DMS 273 treated with DMSO at 0.1 percent for 48 hours (cell line): ENCODE measurements at places on chromosomes 2 and 18.

DNA sequence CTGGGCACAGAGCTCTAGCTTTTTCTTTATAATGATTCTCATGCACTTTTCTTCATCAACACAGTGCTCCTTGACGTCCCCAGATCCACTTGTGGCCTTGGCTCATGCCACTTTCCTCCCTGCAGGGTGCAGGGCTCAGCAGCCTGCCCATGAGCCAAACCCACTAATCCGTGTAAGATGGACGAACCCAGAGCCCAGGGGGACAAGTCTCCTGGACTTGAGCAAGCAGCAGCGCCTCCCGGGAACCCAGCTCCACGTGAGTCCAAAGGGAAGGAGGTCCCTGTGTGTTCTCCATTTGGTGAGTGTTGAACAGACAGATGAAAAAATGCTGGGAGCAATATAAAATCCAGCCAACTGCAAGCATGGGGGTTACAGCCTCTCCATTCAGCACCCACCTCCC is 470.6 kb upstream of the HS6ST1 start:
- no peak for DNase-seq

GRCh38 chr2:28267282-28267681 is 125.4 kb upstream of the FOSL2 start:
- DNase-seq = no peak

DNA sequence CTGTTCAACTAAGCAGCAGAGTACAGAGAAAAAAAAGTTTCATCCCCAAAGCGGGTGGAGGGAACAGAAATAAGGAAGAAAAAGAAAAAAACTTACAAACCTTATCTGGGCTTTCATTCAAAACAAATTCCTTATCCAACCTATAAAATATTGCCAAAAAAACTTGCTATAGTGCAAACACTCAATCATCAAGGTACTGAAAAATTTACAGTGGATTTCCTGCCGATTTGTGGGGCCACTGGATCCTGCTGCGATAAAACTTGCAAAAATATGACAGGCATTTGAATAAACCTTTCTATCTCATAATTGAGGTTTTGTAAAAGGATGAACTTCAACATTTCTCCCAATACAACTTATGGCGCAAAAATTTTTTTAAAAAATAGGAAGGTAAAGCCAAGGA is 77.0 kb downstream of the ZNF521 start:
- DNase-seq = no peak

DNA sequence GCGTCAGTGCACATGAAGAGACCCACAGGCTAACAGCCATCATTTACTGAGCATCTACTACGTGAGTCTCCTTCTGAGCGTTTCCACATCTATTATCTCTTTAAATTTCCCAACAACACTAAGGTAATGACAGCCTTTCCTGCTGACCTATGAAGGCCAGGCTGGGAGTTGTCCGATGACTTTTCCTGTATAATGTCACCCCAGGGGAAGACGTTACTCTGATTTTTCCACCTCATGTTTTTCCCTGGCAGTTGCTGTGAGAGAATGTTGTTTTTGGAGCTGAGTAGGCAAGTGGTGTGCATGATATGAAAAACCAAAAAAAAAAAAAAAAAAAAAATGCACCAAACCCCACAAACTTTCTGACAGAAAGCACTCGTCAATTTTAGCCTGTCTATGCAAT is 207.6 kb downstream of the SLC8A1 start:
- DNase-seq = no peak

DNA sequence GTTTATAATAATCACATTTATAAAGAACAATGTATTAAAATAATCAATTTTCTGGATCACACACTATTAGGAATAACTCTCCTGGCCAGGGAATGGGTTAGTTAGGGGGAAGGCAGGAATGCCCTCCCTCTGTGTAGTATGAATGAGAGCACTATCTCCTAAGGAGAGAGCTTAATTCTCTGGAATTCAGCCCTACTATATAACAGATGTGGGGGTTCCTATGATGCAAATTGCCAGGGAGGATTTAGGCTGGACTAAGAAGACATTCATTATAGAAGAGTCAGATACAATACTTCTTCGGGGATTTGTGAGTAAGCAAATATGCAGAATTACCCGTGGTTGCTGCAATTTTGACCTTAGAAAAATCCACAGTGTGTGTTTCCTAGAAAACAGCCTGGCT is 250.1 kb upstream of the VRK2 start:
- DNase-seq = no peak

GRCh38 chr2:105149272-105149671 is 92.3 kb upstream of the GPR45 start:
- no peak for DNase-seq

DNA sequence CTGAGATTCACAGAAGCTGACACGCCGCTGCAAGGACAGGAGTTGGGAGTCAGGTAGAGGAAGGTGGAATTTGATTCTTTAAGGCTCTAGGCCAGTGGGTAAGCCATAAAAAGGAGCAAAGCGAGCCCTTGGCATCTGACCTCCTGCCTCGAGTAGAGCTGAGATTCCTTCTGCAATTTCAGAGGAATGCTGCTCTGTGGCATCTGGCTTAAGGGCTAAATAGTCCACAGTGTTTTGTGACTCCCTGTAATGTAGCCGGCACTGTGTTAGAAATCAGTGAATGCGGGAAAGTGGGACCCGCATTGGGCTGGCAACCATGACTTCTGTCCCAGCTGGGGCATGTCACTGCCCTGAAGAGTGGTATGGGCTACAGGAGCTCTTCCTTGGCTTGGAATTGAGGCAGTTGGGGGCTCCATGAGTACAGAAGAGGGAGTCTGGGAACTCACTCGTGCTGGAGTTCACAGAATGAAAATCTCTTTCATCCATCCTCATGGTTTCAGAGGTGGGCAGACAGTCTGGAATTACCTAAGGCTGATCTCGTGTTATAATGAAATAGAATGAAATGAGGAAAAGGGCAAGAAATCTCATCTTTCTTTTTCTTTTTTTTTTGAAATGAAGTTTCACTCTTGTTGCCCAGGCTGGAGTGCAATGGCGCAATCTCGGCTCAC is 12.7 kb upstream of the MYCN start:
- no peak for DNase-seq

GRCh38 chr2:26739514-26739913 is 24.6 kb upstream of the SLC35F6 start:
- DNase-seq = no peak

GRCh38 chr2:8216397-8216796 is 465.5 kb upstream of the ID2 start:
- no peak for DNase-seq

- no peak for DNase-seq
Measured at GRCh38 chr2:121004359-121004758, 268.7 kb downstream of the GLI2 start.

DNA sequence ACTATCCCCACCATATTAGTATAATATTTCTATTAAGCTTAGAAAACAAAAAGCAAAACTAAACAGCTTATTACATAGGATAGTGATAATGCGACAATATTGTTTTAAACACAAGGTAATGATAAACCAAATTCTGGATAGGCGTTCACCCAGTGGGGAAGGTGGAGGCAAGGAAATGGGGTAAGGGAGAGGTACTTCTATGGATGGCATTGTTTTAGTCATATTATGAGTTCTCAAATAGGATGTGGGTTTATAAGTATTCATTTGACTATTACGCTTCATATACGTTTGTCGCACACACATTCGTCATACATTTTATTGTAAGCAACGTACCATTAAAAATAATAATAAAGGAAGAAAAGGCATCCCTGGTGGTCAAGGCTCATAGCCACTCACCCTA is 88.8 kb upstream of the DNMT3A start:
- DNase-seq = no peak

DNA sequence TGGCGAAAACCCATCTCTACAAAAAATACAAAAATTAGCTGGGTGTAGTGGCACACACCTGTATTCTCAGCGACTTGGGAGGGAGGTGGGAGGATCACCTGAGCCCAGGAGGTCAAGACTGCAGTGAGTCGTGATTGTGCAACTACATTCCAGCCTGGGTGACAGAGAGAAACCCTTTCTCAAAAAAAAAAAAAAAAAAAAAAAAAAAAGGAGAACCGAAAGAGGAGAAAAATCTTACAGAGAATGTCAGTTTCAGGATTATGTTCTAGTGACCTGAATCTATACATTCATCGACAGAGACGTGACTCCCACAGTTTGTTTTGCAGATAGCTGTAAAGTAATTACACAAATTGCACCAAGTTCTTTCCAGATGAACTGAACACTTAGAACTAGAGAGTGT is 187.8 kb downstream of the FTCDNL1 start:
- no peak for DNase-seq

DNA sequence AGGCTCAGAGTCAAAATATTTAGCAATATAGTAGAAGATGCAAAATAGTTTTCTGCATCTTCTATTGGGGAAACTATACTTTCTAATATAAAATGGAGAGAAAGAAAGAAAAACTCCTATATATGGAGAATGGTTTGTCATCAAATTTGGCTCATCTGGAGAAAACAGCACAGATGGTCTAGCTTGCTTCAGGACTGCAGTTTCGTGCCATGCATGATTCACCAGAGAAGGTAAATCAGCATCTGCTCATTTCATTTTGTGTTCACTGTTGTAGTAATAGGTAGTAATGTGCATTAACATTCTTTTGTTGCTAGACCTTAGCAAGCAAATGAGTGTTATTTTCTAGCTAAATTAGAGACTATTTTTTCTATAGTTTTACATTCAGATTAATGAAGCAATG is 179.0 kb downstream of the ASXL3 start:
- DNase-seq = peak; percentile 79

DNA sequence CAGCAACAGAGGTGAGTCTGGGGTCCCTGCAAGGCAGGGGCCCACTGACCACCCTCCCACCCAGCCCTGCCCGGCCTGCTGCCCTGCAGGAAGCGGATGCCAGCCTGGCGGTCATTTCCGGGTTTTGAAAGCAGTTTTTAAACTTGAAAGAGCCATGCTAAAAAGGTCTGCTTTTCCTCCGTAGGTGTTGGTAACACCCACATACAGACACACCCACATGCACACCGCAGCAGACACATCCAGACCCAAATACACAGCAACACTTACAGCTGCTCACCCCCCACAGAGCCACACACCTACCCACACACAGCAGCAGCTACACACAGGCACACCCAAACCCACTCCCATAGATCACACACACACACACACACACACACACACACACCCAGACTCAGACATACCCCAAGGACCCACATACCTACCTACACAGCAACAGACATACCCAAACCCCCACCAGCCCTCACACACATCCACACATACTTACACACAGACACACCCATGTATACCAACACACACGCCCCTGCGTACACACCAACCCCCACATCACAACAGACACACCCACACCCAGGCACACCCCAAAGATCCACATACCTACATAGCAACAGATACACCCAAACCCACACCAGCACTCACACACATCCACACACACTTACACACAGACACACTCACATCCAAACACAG is 7.6 kb downstream of the ZFP36L2 start:
- DNase-seq = no peak

DNA sequence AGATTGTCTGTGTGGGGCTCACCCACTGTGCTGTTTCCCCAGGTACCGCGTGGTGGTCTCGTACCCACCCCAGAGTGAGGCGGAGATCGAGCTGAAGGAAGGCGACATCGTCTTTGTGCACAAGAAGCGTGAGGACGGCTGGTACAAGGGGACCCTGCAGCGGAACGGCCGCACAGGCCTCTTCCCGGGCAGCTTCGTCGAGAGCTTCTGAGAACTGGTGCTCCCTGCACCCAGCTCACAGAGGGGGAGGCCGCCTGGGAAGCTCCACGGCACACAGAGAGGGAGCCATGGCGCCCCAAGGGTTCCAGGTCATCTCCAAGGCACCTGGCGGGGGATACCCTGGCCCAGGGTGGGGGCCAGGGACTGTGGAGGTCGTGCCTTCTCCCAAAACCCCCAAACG is 112.3 kb downstream of the SEPTIN10 start:
- DNase-seq = no peak

GRCh38 chr2:209209943-209210342 is 213.9 kb upstream of the MAP2 start:
- DNase-seq = no peak

DNA sequence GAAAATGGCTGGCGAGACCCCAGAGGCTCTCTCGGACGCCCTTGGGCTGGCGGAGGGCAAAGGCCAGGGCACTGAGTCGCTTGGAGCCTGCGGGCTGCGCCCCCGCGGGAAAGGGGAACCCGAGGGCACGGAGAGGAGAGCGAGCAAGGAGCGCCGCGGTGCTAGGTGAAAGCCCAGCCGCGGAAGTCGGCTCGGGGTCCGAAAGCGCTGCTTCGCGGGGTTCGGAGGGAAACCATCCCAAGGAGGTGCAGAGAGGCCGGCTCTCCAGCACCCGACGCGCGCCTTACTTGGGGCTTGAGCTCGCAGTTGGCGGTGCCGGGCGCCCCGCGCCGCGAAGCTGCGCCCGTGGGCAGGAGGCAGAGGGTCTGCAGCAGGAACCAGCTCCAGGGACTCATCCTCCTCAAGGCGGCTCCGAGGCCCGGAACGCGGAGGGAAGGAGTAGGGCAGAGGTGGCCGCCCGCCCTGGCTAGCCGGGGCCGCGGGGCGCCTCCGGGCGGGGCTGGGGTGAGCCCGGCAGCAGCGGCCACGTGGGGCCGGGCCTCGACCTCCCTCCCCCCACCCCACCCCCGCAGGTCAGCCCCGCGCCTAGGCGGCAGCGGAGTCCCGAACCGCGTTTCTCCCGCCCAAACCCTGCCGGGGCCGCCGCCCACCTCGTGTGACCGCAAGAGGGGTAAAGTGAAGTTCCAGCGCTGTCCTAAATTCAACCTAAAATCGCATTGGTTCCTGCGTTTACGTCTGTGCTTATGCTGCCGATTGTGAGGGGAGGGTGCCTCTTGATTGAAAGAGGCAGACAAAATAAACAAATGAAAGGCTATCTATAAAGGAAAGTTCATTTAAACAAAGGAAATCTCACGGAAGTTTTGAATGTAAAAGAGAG is at the start of gene TRABD2A:
TRABD2A (minus strand) TSS at position 440 of the 877 bp plus-strand sequence; CDS start at position 395, 45 bp downstream.
- DNase-seq = peak; percentile 34

DNA sequence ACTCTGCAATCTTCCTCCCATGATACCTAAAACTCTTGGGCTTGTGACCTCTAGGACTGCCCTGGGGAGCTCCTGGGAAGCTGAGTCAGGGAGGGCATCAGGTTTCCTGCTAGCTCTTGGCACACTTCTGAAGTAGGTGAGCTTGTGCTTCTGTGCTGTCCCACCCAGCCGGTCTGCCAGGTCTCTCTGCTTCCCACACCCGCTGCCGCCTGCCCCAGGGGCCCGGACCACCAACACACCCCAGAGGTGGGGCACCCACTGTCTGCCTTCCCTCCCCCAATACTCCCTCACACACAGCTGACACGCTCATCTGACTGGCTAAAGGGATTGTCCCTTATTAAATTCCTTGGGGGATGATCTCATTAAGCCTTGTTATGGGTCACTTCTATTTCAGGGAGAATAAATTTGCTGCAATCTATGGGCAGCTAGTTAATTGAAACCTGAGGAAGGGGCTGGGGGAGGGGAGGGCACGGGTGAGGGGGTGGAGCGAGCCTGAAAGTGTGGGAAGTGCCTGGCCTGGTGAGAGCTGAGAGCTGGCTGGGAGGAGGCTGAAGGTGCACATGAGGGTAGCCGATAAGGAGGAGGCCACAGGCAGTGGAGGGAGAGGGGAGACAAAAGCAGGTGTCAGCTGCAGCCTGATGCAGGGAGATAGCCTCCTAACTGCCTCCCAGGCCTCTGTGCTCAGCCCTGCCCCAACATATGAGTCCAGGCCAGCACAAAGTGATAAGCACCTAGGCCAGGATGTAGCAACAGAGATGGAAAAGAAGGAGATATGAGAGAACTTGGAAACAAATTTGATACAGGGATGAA is 48.8 kb downstream of the HAUS1 start:
- DNase-seq = peak; percentile 84
